Fibroblast of mammary gland (primary cell): ENCODE measurements at places on chromosomes 13 and 19.

GRCh38 chr19:53980539-53981375, 10.7 kb upstream of the CACNG6 start:
- DNase-seq: peak; percentile 12

DNA sequence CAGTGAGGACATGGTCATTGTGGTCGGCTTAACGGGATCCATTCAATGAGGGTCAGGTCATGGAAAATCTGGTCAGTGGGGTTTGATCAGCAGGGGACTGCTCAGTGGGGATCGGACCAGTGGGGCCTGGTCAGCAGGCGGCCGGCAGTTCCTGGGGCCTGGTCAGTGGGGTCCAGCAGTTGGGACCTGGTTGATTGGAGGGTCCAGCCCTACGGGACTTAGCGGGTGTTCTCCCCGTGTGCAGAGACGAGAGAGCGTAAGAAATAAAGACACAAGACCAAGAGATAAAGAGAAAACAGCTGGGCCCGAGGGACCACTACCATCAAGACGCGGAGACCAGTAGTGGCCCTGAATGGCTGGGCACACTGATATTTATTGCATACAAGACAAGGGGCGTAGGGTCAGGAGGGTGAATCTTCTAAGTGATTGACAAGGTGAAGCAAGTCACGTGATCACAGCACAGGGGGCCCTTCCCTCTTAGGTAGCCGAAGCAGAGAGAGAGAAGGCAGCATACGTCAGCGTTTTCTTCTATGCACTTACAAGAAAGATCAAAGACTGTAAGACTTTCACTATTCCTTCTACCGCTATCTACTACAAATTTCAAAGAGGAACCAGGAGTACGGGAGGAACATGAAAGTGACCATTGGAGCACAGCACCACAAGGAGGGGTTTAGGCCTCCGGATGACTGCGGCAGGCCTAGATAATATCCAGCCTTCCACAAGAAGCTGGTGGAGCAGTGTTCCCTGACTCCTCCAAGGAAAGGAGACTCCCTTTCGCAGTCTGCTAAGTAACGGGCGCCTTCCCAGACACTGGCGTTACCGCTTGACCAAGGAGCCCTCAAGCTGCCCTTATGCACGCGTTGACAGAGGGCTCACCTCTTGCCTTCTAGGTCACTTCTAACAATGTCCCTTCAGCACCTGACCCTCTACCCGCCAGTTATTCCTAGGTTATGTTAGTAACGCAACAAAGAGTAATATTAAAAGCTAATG, 62.1 kb upstream of the TPM4 start:
- no peak for DNase-seq

GRCh38 chr19:41565379-41565720, 10.6 kb upstream of the CEACAM21 start:
- DNase-seq: no peak

DNA sequence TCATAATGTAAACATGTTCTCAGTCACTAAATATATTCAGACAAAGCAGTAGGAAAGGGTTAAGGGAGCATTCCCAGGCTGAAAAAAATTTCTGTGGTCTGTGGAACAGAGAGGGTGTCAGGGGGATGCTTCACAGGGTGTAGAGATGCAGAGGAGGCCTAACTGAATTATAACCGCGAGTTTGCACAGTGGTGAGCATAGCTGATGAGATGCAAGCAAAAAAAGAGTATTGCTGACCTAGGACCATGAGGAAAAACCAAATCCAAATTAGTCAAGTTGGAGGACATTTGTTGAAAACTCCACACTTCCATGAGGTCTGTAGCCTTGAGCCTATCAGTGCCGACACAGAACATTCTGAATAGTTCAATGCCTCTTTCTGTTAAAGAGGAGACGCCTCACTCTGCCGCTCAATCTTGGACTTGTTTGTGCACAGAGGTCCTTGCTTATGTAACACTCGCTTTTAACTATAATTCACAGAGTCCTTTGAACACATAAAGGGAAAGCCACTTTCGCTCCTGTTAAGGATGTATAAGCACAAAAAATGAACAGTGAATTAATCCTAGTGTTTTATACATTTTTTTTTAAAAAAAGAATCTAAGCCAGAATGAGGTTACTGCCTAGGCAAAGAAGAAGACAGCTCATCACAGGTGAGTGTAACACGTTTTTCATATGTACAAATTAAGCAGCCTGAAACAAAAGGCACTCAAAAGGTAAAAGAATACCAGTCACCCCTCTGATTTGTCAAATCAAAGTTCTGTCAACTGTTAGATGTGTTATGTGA, 25.8 kb upstream of the INTS6 start:
- DNase-seq: no peak

- DNase-seq: peak; percentile 78
Measured at GRCh38 chr19:47296036-47296435, 13.6 kb upstream of the C5AR1 start.

GRCh38 chr13:98265692-98266551, 88.9 kb upstream of the RNF113B start:
- DNase-seq: peak; percentile 30

DNA sequence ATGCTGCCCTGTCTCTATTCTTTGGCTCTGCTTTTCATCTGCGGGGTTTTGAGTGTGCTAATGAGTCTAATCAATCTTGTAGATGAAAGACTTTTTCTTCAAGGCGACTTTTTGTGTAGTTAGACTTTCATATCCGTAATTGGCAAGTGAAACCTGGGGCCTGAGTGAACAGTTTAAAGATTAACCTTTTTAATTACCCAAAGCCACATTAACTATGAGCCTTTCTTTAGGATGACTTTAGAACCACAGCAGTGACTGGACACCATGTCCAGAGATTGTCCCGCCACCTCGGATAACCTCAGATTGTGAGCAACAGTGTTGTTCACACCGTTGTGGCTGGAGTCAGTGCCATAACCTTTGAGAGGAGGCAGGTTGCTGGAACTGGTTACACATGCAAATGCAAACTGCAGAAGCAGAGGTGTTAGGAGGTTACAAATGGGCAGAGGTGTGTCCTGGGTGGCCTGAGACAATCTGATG, 58.7 kb downstream of the SIAH3 start:
- DNase-seq: no peak

- DNase-seq: no peak
Measured at GRCh38 chr19:18870531-18871172, 25.3 kb downstream of the CERS1 start.

DNA sequence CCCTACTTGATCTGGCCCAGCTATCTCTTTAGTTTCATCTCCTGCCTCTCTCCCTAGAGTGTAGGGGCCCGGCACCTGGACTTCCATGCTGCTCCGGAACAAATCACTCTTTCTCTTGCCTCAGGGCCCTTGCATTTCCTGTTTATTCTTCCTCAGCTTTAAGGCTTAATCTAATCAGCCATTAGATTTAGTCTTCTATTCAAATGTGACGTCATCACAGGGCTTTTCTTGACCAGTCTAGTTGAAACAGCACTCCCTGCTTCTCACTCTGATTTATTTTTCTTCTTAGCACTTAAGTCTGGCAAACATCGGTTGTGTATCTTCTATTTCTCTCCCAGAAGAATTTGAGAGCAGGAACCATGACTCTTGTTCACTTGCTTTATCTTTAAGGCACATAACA, 564.1 kb downstream of the EFNB2 start:
- DNase-seq: no peak

GRCh38 chr13:42753697-42754096, 27.7 kb upstream of the FAM216B start:
- peak; percentile 65 for DNase-seq

GRCh38 chr13:49993111-49993510, 3.7 kb upstream of the TRIM13 start:
- DNase-seq: no peak

- DNase-seq: peak; percentile 67
Measured at GRCh38 chr13:97921176-97921816, 32.2 kb upstream of the IPO5 start.

- no peak for DNase-seq
Measured at GRCh38 chr13:44464471-44464870, 90.8 kb downstream of the SERP2 start.

- DNase-seq: no peak
Measured at GRCh38 chr19:33758541-33759013, 38.1 kb upstream of the KCTD15 start.

- DNase-seq: no peak
Measured at GRCh38 chr13:51058461-51059167, 52.5 kb downstream of the C13orf42 start.

DNA sequence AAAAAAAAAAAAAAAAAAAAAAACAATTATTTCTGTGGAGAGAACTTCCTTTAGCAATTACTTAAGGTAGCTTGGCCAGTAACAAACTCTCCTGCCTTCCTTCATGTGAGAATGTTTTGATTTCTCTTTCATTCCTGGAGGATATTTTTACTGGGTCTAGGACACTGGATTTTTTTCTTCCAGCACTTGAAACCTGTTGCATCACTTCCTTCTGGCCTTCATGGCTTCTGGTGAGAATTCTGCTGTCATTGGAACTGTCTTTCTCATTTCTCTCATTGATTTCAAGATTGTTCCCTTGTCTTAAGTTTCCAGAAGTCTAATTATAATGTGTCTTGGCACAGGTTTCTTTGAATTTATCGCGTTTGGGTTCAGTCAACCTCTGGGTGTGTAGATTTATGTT, 19.3 kb upstream of the RAB20 start:
- DNase-seq: no peak

DNA sequence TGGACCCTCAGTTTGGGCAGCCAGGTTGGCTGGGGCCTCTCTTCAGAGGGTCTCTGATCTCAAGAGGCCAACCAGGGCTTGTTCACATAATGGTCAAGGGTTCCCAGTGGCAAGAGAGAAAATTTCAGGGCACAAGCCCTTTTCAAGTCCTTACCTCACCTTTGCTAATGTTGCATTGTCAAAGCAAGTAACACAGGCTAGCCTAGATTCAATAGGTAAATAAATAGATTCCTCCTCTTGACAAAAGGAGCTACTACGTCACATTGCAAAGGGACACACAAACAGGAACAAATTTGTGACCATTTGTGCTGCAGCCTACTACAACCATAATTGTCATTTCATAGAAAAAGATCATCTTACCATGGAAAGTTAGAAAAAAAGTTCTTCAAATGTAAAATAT, 33.9 kb upstream of the FRY start:
- DNase-seq: no peak

DNA sequence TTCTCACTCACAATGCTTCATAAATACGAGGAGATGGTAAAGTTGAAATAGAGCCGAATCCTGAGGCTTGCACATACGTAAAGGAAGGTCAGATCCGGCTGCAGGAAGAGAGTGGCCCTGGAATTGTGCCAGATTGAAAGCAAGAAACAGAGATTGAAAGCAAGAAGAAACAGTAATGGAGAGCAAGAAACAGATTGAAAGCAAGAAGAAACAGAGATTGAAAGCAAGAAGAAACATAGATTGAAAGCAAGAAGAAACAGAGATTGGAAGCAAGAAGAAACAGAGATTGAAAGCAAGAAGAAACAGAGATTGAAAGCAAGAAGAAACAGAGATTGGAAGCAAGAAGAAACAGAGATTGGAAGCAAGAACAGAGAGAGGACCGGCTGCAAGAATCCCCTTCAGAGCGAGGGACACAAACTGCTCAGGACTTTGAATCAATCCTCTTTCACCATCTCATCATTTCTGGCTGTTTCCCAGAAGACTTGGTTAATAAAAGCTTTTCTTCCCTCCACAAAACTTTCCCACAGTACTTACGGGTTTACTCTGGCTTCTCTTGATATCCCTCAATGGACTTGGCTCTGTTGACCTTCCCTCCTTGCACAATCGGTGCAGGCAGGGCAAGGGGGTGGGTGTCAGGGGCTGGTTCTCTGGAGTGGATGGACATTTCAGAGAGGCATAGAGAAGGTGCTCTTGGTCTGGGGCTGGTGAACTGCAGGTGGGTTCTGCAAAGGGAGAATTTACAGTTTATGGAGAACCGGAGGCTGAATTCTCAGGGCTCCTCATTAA, 25.5 kb downstream of the OR7A5 start:
- DNase-seq: no peak

DNA sequence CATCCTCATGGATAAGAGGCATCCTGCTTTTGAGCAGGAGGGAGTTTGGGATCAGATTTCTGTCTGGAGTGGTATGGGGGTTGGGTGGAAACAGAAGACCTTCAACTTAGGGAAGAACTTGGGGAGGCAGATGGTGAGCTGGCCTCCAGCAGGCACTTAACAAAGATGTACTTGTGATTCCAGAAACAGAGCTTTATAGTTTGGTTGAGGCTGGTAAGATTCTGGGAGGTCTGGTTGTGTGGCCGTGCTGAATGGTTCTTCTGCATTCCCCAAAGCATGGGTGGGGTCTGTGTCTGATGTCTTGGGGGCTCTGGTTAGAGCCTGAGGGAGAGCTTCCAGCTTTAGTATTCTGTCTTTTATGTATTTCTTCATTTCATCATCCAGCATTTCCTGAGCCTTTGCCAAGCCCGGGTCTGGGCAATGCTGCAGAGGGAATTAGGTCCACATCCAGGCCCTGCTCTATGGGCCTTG, 4.8 kb downstream of the MEGF8 start:
- no peak for DNase-seq

- DNase-seq: no peak
Measured at GRCh38 chr13:99417201-99418102, 83.8 kb upstream of the TM9SF2 start.

DNA sequence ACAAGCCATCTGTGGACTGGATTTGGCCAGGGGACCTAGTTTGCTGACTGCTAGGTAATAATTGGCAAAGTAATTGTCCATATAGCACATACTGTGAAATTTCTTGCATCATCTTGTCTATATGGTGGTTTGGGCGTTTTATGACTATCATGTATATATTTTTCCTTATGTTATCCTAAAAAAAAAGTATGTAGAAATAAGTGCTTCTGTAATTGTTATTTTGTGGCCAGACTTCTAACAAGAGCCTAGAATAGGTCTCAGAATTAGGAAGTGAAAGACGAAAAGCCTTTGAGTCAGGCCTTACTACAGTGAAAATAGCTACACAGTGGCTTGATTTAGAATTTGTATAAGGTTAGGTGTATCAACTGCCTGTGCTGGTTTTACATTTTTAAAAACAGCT, 4.2 kb downstream of the FNDC3A start:
- DNase-seq: no peak

- DNase-seq: peak; percentile 68
Measured at GRCh38 chr13:48236528-48237353, 3.7 kb downstream of the ITM2B start.

DNA sequence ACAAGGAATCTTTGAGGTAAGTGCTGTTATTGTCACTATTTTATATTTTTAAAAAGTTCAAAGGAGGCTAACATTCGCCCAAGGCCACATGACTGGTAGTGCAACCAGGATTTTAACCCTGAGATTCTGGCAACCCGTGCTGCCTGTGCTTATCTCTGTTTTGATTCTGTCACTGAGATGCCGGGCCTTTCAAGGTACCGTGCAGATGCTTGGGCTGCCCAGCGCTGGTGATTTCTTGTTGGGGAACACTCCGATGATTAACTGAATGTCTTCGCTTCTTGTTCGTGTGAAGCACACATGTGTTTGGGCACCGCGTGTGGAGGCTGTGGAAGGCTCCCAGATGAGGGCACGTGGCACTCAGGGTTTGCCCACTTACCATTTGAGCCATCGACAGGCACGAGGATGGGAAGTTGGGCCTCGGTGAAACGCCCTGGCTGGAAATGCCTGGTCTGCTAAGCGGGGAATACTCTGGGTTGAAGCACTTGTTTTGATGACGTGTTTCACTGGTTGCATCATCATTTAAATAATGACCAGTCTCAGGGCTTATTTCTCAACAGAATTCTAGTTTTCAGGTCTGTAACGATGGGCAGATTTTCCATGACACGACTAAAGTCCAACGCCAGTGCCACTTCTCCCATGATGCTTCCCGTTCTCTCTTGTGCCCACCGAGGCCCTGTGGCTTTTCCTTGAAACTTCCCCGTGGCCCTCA, 392.7 kb downstream of the FGF9 start:
- no peak for DNase-seq
